ENCODE measurements at places on chromosomes 6 and 20.

DNA sequence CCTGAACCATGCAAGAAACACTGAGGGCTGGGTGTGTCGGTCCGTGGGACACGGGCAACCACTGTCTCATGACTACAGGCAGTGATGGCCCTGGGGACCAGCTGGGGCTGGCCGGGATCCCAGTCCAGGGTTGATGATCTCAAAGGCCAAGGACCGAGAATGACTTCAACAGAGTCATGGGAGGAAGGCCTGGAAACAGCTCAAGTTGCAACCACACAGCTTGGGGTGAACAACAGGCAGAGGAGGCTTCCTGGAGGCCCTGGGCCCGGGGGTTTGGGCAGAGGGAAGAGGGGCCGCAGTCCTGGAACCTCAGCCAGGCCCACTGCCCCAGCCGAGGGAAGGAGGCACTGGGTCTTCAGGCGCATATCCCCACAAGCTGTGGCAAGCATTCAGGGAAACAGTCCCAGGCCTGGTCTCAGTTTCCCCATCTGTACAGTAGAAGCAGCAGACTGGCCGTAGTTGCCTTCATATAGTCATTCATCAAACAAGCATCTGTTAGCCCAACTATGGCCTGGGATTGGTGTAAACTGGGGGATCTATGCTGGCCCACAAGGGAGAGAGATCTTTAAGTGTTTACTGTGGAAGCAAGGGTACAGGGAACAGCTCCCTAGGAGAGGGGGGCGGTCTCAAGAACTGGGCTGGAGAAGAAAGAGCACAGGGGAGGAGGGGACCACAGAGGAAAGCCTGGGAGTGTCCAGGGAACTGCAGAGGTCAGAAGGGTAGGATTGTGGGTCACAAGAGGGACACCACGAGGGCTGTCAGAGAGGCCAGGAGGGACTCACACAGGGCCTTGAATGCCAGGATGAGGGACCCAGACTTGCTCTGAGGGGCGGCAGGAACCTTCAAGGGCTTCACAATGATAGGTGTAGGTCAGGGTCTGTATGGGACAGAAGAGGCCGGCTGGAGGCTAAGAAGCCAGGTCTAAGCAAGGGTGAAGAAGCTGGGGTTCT lies 2.1 kb downstream of the MYL9 start:
- no peak for DNase-seq

DNA sequence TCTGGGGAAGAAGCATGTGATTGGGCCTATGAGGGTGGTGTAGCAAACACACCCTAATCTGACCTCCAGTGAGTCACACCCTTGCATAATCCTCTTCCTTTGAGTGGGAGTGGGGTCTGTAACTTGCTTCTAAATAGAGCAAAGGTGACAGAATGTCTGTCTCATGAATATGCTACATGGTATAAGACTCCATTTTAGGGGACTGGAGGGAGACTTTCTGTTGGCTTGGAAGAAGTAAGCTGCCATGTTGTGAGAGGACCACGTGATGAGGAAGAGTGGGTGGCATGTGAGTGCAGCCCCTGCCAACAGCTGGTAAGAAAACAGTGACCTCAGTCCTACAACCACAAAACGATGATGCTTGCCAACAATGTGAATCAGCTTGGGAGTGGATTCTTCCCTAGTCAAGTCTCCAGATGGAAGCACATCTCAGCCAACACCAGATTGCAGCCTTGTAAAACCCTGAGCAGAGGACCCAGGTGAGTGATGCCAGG lies 3.7 kb downstream of the AK9 start:
- no peak for DNase-seq

DNA sequence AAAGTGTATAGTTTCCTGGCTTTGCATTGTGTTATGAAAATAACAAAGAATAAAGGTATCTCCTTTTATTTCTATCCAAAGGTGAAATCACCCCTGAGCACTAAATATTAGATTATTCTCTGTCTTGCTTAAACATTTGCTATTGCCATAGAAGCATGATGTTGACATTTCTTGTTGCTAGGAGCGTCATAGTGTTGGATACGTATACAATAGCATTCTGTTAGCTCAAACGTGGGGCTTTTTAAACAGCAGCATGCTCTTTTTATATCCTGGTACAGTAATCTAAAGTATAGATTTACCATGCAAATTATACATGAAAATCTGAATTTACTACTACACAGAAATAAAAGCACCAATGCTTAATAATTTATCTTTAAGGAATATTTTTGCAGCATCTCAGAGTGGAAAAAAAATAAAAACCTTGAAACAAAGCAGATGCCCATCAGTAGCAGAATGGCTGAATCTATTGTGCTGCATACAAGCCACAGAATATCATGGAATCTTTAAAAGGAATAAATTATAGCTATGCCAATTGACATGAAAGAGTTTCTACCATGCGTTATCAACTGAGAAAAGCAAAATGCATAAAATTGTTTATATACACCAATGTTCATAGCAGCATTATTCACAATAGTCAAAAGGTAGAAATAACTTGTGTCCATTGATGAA lies 9.6 kb upstream of the HSF2 start:
- no peak for DNase-seq

GRCh38 chr6:44494011-44494501 lies 106.5 kb downstream of the CDC5L start:
- DNase-seq: no peak

DNA sequence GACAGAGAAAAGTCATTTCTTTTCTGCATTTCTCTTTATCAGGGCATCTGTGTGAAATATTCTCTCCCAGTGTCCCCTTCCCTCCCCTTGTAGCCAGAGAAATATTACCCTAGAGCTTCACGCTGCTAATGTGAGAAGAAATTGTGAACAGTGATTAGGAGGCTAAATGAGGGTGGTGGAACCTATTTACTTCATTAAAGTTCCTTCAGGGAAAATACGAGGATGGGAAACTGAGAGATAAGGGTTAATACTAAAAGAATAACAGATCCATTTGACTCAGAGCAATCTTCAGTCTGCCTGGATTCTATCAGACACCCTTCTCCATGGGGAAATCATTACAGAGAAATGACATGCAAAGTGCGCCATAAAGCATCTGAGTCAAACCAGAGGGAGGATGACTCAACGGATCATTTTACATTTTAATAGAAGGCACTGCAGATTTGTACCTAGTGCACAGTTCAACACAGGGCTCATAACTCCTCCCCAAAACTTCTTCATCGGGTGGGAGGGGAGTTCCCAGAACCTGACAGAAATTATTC lies 131.3 kb downstream of the GJA10 start:
- DNase-seq: no peak

- DNase-seq: no peak
These were observed 46.5 kb downstream of the HTR1B start for GRCh38 chr6:77416839-77417238.

DNA sequence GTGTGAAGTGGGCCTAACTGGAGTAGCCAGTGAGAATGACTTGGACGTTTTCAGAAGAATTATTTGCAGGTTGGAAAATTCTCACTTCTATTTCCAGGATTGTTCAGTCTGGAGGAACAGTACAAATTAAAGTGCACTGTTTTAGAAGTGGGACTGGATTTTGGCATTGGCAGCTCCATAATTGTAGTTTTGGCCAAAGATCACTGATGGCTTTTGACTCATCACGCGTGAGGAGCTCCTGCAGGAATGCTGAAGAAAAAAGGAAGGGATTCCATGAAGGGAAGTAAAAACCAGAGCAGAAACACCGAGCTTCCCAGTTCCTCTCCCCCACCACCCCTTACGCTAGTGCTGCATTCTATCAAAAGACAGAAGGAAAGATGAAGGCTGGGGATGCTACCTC lies 103.5 kb downstream of the JARID2 start:
- DNase-seq: no peak

- no peak for DNase-seq
These were observed 133.8 kb upstream of the CCN2 start for GRCh38 chr6:132084811-132085509.

DNA sequence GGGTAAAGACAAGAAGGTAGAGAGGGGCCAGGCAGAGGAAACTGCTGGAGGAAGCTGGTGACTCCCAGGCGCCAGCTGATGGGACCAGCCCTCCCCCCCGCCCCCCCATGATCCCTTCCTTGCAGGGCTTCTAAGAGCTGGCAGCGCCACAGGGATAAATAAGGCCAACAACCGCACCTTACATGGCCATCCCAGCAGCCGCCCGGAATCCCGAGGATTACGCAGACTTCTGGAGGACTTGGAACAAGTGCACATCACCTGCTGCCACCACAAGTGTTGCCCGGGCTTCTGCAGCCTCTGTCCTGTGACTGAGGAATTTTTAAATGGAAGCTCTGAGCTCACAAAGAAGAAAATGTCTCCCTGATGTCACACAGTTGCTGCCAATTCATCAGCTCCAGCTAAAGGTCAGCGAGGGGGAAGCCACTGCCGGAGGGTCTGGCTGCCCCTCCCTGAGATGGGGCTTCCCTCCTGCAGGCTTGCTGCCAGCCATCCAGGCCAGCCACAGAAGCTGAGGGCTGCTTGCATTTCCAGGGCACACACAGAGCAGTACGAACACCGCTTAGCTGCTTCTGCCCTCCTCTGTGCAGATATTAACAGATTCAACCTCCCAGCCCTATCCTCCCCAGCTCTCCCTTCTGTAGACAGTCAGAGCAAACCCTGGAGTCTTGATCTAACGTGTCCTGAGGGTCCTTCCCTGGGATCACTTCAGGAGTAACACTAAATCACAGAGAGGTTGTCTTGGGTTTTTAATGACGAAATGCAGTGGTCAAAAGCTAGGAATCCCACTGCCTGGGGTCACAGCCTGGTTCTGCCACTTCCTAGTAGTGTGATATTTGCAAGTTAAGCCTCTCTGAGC lies 38.6 kb upstream of the PIM1 start:
- no peak for DNase-seq

DNA sequence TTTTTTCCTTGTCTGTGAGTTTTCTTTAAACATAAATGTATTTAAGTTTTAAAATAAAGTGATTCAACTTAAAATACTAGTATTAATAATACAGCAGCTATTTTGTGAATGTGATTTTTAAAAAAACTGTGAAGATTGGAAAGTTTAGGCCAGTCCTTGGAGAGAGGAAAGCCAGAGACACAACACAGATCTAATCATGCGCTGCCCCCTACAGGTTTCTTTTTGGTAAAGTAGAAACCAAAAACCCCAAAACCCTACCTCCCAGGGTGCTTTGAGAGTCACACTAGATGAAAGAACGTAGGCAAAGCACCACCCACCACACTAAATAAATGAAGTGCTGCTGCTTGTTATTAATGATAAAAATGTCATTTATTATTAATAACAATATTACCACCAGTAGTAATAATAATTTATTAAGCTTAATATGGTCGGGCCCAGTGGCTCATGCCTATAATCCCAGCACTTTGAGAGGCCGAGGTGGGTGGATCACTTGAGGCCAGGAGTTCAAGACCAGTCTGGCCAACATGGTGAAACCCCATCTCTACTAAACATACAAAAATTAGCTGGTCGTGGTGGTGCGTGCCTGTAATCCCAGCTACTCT lies 33.7 kb downstream of the SLC9A8 start:
- DNase-seq: peak; percentile 50

DNA sequence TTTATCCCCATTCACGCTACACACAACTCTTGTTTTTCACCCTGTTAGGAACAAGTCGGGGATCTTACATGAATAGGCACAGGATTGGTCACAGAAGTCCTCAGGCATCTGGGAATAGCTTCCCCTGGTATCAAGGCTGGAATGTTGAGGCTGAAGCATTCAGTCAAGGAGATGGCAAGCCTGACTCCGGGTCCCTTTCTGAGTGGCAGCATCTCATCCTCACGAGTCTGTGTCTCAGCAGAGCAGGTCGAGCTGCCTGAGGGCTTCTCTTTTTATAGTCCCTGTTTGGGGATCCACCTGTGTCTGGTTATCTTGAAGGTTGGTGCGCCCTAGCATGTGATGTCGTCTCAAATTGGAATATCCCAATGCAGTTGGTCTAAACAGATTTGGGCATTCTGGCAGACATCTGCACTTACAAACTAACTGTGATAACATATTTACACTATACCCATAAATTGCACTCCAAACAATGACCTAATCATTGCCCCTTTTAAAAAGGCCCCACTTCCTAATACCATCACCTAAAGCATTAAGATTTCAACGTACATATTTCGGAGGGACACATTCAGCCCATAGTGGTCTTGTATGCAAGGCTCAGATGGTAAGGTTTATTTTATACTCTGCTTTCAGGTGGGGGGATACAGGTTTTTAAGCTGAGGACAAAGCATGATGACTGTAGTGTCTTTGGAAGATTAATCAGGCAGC lies 112.7 kb upstream of the CLDN20 start:
- DNase-seq: no peak

DNA sequence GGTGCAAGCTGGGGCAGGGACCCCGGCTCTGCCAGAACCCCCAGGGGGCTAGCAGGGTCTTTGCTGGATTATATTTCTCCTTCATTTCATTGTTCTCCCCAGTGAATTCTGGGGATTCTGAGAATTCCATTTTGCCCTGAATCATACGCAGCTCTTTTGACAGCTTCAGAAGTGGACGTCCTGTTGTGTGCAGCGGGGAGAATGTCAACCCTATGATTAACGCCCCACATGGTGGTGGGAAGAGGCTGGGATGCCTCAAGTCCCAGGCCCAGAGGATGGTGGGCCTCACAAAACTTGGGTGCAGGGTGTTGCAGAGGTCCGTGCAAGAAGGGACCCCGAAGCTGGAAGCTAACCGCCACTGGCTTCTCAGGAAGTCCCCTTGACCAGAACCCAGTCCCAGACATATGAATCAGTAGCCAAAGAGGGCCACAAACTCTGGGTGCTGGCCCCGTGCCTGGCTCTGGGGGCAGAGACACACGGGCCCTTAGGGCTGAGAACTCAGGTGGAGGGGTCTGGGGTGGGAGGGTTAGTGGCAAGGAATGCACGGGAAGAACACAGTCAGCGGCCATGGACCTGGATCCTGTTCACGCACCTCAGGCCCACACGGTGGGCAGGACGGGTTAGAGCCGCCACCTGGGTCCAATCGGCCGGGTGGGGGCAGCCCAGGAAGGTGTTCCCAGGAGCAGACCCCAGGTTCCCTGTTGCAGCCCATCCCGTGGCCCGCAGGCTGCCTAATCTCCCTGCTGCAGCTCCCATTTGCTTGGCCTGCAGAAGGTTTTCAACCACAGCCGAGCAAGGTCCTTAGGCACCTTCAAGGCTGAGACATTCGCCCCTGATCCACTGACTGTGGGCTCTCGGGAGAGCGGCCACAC lies 51.2 kb downstream of the YTHDF1 start:
- DNase-seq: no peak
